GM12878 (cell line): ENCODE measurements at places on chromosomes 7 and 10. TPM values are rescaled to one million over a fixed set of nuclear protein-coding genes. Genes with fewer than 3 reads are reported as not detected.

LIPK gene
- polyA plus RNA-seq: not detected in 2 replicates

IKZF1 gene
- polyA plus RNA-seq: 86.2 and 95.3 TPM in 2 replicates

- no peaks in the 10 kb centered on the region for H3K4me1 ChIP-seq
- DNase-seq: no peak
- no peaks in the 10 kb centered on the region for H3K36me3 ChIP-seq
- H3K27me3 ChIP-seq: no peaks in the 10 kb centered on the region
Observed at GRCh38 chr7:152459724-152460251, 24.0 kb upstream of the KMT2C start.

DNA sequence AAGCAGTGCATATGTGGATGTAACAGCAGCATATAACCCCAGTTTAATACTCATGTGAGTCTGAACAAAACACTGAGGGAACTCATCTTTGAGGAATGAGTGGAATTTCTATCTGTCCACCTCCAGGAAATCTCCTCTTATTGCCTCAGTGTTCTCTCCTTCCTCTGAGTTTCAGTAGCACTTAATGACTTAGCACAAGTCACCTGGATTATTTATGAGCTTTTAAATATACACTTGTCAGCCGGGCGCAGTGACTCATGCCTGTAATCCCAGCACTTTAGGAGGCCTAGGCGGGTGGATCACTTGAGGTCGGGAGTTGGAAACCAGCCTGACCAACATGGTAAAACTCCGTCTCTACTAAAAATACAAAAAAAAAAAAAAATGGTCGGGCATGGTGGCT is 4.3 kb downstream of the LRRC20 start:
- peaks cover 10% of the 10 kb centered on the region for H3K4me1 ChIP-seq
- DNase-seq: no peak
- no peak overlapping the region for H3K4me3 ChIP-seq
- H3K36me3 ChIP-seq: no peaks in the 10 kb centered on the region; the same call in 1 of the 2 replicates

DNA sequence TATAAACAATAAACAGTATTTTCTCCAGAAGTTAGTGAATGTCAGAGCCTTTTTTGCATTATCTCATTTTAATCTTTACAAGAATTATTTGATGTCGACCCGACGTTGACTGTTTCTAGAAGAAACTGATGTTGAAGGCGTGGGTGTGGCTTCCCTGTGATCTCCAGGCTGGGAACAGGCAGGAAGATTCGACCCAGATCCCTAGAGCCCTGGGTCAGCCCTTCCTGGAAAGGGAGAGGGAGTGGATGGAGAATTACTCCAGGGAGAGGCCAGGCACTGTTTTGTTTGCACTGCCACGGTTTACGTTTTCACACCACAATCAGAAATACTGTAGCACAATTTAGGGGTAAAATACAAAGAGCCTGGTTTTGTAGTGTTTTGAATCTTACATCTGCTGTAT is 133.1 kb downstream of the ADARB2 start:
- no peaks in the 10 kb centered on the region; the same call in 1 of the 2 replicates for H3K4me1 ChIP-seq
- no peak overlapping the region for H3K27ac ChIP-seq
- no peak for DNase-seq
- no peaks in the 10 kb centered on the region for H3K36me3 ChIP-seq

DNA sequence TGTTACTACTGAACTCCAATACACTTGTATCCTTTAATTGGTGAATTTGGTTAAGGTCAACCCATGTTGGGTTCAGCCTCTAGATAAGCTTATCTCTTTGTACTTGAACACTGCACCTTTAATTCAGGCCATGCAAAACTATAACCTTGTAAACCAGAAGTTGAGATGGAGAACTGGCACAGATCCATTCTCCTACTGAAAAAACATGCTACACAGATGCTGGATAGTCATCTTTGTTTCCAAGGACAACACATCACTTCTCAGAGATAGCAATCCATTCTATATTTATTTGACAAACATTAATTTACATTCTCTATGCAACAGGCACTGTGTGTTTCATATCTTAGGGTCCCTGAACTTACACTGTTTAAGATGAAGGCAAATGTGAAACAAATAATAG is 2.9 kb upstream of the CDK14 start:
- DNase-seq: no peak
- H3K27ac ChIP-seq: no peak overlapping the region
- no peaks in the 10 kb centered on the region for H3K27me3 ChIP-seq
- H3K4me1 ChIP-seq: no peaks in the 10 kb centered on the region
- no peak overlapping the region for H3K4me3 ChIP-seq
- no peaks in the 10 kb centered on the region for H3K36me3 ChIP-seq

DNA sequence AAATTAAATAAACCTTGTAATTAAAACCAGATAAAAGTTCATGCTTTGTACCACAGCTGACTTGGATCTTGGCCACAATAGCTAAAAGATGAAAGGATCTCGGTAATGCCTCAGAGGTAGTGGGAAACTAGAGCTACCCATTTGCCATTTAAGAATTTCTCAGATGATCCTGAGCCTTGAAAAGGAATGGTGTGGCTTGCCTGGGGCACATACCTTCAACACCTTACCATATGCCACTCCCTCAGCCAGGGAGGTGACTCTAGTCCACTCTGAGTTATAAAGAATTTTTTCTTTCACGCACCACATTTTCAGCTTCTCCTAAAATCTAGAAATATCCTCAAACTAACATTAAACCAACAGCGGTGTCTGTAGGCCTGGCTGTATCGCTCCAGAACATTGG is 516.3 kb upstream of the TEX47 start:
- no peak for DNase-seq
- no peaks in the 10 kb centered on the region for H3K36me3 ChIP-seq
- H3K27ac ChIP-seq: no peak overlapping the region
- H3K27me3 ChIP-seq: no peaks in the 10 kb centered on the region
- no peaks in the 10 kb centered on the region for H3K4me1 ChIP-seq
- no peak overlapping the region for H3K4me3 ChIP-seq
